ENCODE measurements at places on chromosomes 13 and 19.

DNA sequence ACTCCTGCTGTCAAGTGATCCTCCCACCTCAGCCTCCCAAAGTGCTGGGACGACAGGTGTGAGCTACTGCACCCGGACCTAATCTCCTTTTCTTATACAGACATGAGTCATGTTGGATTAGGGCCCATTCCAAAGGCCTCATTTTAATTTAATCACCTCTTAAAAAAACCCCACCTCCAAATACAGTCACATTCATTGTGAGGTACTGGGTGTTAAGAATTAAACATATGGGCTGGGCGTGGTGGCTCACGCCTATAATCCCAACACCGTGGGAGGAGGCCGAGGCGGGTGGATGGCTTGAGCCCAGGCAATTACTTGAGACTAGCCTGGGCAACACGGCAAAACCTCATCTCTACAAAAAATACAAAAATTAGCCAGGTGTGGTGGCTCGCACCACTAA is 46.6 kb downstream of the PIN1 start:
- DNase-seq = no peak

- no peak for DNase-seq
Observed at GRCh38 chr13:73828811-73829210, 305.4 kb downstream of the KLF12 start.

DNA sequence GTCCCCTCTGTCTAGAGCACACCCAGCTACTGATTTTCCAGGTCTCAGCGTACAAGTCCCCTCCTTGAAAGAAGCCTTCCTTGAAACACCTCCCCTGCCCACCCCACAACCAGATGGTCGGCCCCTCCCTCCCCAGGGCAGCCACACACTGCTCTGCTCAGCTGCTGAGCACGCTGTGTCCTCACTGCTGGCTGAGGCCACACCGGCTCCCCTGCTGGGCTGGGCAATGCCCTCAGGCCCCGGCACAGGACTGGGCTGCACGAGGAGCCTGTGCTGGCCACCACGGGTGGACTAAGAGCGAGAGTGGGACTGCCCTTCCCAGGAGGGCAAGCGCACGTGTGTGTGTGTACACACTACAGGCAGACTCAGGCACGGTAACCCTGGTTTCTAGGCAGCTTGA is 11.8 kb upstream of the RSPH6A start:
- no peak for DNase-seq

DNA sequence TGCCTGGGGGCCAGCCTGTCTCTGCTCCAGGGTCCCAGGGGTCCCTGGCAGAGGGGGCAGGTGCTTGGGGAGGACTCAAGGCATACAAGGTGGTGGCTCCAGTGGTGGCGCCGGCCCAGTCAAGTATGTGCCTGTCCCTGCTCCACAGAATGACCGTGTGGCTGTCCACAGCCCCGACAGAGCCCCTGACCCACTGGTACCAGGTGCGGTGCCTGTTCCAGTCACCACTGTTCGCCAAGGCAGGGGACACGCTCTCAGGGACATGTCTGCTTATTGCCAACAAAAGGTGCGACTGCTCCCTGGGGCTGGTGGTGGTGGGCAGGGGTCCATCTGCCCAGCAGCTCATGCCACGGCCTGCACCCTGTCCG is 8.2 kb downstream of the YIPF2 start:
- no peak for DNase-seq

DNA sequence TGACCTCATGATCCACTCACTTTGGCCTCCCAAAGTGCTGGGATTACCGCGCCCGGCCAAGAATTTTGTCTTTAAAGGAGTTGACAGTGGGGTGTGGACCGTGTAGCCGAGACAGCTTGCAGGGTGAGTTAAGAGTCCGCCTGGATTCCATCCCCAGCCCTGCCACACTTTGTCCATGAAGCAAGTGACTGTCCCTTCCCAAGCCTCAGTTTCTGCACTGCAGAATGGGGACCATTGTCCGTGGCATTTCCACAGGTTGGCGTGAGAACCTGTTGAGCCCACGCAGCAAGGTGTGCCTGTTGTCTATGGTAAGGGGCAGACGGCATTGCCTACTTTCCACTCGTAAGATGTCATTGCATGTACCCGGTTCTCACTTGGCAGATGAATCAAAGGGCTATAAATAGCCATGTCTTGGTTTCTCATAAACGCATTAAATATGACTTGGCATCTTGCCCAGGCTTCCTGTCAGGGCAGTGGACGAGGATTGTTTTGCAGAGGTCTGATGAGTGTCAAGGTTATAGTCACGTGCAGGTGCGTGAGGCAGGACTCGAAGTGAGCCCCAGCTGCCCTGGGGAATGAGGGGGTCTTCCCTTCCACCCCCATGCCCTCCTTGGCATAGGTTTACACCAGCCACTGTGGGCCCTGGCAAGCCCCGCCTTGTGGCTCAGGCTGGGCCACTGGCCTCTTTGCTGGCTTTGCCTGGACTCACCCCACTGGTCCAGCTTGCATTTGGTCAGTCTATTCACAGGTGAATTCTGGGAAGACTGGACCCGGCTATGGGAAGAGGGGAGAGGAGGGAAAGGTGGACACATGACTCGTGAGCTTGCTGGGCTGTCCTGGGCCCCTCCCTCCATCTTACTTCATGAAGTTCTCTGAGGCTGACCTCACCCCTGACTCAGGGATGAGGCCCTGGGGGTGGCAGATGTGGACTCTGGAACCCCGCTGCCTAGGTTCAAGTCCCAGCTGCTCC is 14.6 kb downstream of the FAM187B start:
- peak; percentile 72 for DNase-seq

Measured in activated naive CD4-positive, alpha-beta T cell treated with Interleukin-2 at 50 U/mL for 16 hours (primary cell).